Activated T-helper 2 cell treated with anti-CD3 and anti-CD28 coated beads, Interferon-gamma antibody, Interleukin-2, Interleukin-4, amounts not matched to agents 10 μg/mL and 5 μg/mL and 100 μg/mL, durations not matched to agents 14 hours and 24 hours and 36 hours (primary cell): ENCODE measurements at places on chromosomes 1 and 21. TPM values are rescaled to one million over a fixed set of nuclear protein-coding genes. Genes with fewer than 3 reads are reported as not detected.

Gene KDF1
- not detected in 2 replicates for total RNA-seq

Gene LORICRIN
- total RNA-seq = not detected in 2 replicates

Gene LCE7A
- total RNA-seq = not detected in 2 replicates

Gene CLDN17
- not detected in 2 replicates for total RNA-seq

Gene LRRC8B
- total RNA-seq = 48.2 and 48.7 TPM in 2 replicates

- no peak for DNase-seq
These were observed 97.8 kb downstream of the BEND5 start for GRCh38 chr1:48678710-48679505.

DNA sequence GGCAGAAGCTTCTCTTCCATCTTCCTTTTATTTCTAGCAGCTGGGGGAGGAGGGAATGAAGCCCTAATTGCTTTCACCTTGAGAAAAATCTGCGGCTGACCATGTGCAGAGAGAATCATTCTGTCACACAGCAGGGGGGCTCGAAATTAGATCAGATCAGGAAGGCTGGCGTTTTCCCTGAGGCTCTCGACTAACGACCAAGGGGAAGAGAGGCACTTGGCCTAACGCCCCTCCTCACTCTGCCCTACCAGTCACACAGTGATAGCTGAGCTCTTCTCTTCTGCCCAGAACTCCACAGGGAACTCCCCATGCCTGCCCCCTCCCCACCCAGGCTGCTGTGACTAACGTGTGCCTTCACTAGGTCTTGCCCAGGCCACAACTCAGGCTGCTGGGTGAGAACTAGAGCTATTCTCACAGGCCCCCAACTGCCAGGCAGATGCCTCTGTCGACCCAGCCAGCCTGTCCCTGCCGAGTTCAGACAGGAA lies 26.5 kb upstream of the KHDRBS1 start:
- no peak for DNase-seq

DNA sequence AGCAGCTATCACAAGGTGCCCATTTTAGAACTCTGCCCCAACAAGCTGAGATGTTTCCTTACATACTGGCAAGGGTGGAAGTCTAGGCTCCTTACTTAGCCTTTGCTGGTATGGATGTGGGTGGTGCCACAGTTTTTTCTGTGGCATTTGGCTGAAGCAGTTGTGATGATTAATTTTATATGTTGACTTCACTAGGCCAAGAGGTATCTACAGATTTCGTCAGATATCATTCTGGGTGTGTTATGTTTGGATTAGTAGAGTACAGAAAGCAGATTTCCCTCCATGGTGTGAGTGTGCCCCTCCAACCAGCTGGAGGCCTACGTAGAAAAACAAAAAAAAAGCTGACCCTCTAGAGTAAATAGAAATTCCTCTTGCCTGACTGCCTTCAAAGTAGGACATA lies 317.0 kb downstream of the BARHL2 start:
- no peak for DNase-seq

GRCh38 chr21:14095056-14095455 lies 115.7 kb downstream of the LIPI start:
- no peak for DNase-seq

- DNase-seq = no peak
These were observed 980.9 kb downstream of the BRINP3 start for GRCh38 chr1:189496768-189497167.

GRCh38 chr1:41874151-41874719 lies 44.5 kb downstream of the HIVEP3 start:
- DNase-seq = no peak

DNA sequence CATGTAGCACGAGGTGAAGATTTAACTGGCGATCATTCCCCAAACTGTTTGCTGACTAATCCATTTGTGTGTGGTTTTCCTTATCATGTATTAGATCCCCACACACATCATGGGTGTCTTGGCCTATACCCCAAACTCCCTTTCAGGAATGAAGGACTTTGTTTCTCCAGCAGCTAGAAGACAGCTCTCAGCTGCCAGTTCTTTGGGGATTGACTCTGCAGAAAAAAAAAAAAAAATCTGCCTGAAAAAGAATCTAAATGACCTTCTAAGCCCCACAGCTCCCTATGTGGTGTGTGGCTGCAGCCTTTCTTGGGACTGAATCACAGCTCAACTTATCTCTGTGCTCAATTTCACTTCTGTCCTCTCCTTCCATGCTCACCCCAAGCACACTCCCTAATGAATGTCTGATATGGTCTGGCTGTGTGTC lies 256.3 kb upstream of the DUSP10 start:
- DNase-seq = no peak
